ENCODE measurements at places on chromosomes 5 and 9. TPM values are rescaled to one million over a fixed set of nuclear protein-coding genes. Genes with fewer than 3 reads are reported as not detected.

UBE2QL1 gene
- total RNA-seq, result 3.3 TPM

REEP2 gene
- total RNA-seq, result 1.9 TPM

FUT7 gene
- not detected for total RNA-seq

GKAP1 gene
- 13.7 TPM for total RNA-seq

IFNA21 gene
- not detected for total RNA-seq

HAND1 gene
- 0.54 TPM for total RNA-seq

KCTD16 gene
- under 0.01 TPM for total RNA-seq

DNA sequence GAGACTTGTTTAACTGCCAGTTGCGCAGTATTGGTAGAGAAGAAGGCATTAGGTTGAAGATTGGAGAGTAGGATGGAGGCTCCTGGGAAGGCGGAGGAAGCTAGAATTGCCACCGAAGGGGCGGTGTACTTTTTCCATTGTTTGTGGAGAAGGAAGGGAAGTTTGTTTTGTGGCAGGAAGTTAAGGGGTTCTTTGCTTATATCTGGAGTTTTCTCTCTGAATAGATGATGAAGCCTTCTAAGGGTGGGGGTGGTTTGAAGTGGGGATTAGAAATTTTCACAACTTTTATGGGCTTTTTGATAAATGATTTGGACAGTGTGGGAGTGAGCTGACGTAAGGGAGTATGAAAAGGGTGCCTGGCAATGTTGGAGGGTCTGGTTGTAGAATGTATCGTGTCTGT, 59.3 kb downstream of the SNX30 start:
- no peaks in the 10 kb centered on the region for H3K36me3 ChIP-seq
- peaks cover 3% of the 10 kb centered on the region for H3K4me1 ChIP-seq
- no peak overlapping the region for H3K4me3 ChIP-seq
- H3K27me3 ChIP-seq, result no peaks in the 10 kb centered on the region

GRCh38 chr5:122907276-122907675, 61.9 kb downstream of the SNX24 start:
- no peaks in the 10 kb centered on the region for H3K4me1 ChIP-seq
- H3K27me3 ChIP-seq, result no peaks in the 10 kb centered on the region
- H3K4me3 ChIP-seq, result no peak overlapping the region
- DNase-seq, result no peak
- H3K36me3 ChIP-seq, result no peaks in the 10 kb centered on the region

GRCh38 chr9:134304261-134304660, 22.0 kb upstream of the RXRA start:
- H3K36me3 ChIP-seq, result no peaks in the 10 kb centered on the region
- H3K4me1 ChIP-seq, result peaks cover 7% of the 10 kb centered on the region
- H3K4me3 ChIP-seq, result no peak overlapping the region
- H3K27me3 ChIP-seq, result no peaks in the 10 kb centered on the region
- no peak for DNase-seq
- no peak overlapping the region for H3K27ac ChIP-seq

DNA sequence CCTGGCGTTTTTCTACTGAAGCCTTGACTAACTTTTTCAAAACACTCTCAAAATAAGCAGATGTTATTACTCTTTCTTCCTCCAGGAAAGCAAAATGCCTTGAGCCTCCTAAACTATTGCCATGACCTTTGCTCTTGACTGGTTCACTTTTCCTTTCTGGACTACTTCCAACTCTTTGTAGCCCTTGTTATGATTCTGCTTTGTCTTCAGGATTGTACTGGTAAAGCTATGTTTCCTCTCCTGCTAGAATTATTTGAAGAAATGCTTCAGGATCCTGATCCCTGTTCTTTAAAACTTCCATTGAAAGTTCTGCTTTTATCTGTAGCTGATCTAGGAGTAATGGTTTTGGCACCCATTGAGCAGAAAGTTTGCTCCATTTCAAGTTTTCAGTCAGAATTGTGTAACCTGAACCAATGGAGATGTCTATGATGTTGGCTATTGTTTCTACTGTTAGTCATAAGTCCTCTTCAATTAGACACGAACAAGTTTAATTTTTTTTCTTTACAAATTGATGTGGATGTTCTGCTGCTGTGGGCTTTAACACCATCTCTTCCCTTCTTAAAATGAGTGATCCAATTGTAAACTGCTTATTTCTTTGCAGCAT, 1356.4 kb downstream of the EFNA5 start:
- H3K4me3 ChIP-seq, result no peak overlapping the region
- DNase-seq, result no peak
- H3K27me3 ChIP-seq, result no peaks in the 10 kb centered on the region
- no peaks in the 10 kb centered on the region for H3K36me3 ChIP-seq

GRCh38 chr9:37336150-37336549, 86.3 kb upstream of the GRHPR start:
- no peaks in the 10 kb centered on the region for H3K36me3 ChIP-seq
- no peak for DNase-seq
- no peak overlapping the region for H3K27ac ChIP-seq
- H3K4me1 ChIP-seq, result no peaks in the 10 kb centered on the region
- no peak overlapping the region for H3K4me3 ChIP-seq

DNA sequence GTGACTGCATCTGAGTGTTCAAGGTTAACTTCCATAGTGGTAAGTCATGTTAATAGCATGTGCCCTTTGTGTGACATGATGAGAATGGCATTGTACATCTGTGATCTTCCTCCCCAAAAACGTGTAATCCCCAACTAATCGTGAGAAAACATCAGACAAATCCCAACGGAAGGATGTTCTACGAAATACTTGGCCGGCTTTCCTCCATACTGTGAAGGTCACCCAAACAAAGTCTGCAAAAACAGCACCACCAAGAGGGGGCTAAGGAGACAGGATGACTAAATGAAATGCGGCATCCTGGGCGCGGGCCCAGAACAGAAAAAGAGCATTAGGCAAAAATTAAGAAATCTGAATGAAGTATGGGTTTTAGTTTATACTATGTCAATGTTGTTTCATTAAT, 81.8 kb downstream of the MED10 start:
- H3K4me3 ChIP-seq, result no peak overlapping the region
- H3K27ac ChIP-seq, result no peak overlapping the region
- no peak for DNase-seq
- H3K27me3 ChIP-seq, result no peaks in the 10 kb centered on the region
- no peaks in the 10 kb centered on the region for H3K36me3 ChIP-seq

- no peak for DNase-seq
- no peaks in the 10 kb centered on the region for H3K4me1 ChIP-seq
- no peaks in the 10 kb centered on the region for H3K27me3 ChIP-seq
- no peak overlapping the region for H3K4me3 ChIP-seq
- H3K27ac ChIP-seq, result no peak overlapping the region
- peaks cover 57% of the 10 kb centered on the region for H3K36me3 ChIP-seq
Observed at GRCh38 chr5:32379421-32379820, 65.1 kb downstream of the ZFR start.

DNA sequence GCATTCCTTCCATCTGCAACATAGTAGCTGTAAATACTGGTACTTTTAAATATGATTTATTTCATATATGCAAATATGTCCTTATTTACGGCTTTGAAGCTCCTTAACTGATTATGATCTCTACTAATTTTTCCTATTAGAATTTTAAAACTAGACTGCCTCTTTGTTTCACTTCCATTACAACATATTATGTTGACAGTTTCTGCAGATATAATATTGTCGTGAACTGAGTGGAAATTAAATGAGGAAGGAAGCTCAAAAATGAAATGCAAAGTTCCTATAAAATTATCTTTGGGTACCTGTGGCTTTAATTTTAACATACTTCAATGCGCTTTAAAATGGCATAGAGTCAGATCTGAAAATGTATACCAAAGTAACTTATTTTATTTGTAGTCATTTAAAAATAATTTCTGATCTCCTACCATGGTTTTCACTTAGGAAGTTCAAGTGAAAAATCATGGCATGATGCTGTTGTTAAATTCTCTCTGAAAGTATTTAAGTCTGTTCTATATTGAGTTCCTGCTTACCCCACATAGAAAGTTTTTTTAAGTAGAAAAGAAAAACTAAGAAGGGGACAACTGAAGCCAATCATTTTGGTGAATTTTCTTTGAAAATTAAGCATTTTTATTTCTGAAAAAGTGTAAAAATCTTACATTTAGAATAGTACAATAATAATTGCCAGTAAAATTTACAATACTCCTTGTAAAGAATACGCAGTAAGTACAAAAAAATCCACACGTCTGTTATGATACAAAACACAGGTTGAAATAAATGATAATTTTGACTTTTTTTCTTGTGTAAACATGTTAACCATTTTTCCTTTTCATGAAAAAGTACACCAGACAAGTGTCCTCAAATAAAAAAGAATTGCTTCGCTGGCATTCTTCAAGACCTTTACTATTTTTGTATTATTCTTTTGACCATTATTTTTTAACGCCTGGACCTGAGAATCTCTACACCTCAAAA, 2.6 kb downstream of the FOXD1 start:
- DNase-seq, result no peak
- H3K27me3 ChIP-seq, result no peaks in the 10 kb centered on the region
- H3K27ac ChIP-seq, result no peak overlapping the region
- no peaks in the 10 kb centered on the region for H3K36me3 ChIP-seq

DNA sequence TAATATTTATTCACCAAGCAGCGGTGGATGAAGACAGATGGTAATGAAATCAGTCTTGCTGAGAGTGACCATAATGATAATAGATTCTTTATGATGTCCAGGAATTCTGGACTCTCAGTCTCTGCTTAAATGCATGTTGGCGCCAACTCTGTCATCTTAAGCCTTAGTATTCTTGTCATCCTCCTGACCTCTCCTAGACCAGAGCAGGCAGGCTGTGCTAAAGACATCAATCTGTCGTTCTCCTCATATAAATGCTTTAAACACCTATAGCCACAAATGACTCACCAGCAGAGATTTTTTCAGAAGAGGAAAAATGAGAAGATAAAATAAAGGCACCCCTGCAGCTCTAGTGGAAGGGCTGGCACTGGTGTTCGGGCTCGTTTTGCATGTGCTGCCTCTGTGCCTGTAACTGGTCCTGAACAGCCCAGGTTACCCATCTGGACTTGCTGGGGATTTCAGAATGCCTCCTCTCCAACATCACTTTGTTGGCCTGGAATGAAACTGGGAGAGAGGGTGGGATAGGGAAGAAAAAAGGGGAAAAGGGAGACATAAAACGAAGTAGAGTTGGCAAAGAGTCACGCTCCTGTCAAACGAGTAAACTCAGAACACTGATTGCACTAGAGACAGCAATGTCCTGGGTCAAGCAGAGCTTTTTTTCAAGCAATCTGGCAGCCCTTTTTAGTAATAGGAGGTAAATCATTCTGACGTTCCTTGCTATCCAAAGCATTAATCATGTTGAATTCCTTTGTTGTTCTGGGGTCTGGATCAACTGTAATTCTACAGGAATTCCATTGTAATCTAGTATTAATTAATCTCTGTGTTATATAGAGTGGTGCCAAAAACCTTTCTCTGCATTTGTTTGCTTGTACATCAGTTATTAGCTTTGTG, 195.5 kb upstream of the CLINT1 start:
- no peaks in the 10 kb centered on the region for H3K4me1 ChIP-seq
- no peak overlapping the region for H3K27ac ChIP-seq

- H3K36me3 ChIP-seq, result no peaks in the 10 kb centered on the region
- no peak overlapping the region for H3K27ac ChIP-seq
- H3K27me3 ChIP-seq, result no peaks in the 10 kb centered on the region
- DNase-seq, result no peak
- H3K4me3 ChIP-seq, result no peak overlapping the region
Observed at GRCh38 chr5:146079695-146080373, 25.5 kb downstream of the PLAC8L1 start.

GRCh38 chr9:107283623-107284616, 841 bp downstream of the RAD23B start:
- H3K27ac ChIP-seq, result peak overlapping the region; percentile 99
- H3K36me3 ChIP-seq, result no peaks in the 10 kb centered on the region
- peak; percentile 69 for DNase-seq
- H3K27me3 ChIP-seq, result no peaks in the 10 kb centered on the region
- H3K4me3 ChIP-seq, result peak overlapping the region; percentile 98
- H3K4me1 ChIP-seq, result peaks cover 16% of the 10 kb centered on the region

- no peaks in the 10 kb centered on the region for H3K36me3 ChIP-seq
- no peaks in the 10 kb centered on the region for H3K27me3 ChIP-seq
- no peak for DNase-seq
- no peaks in the 10 kb centered on the region for H3K4me1 ChIP-seq
- H3K4me3 ChIP-seq, result no peak overlapping the region
- no peak overlapping the region for H3K27ac ChIP-seq
Observed at GRCh38 chr5:171848006-171848405, 62.4 kb downstream of the SMIM23 start.

GRCh38 chr5:61401726-61402125, 69.7 kb downstream of the ZSWIM6 start:
- peaks cover 15% of the 10 kb centered on the region for H3K4me1 ChIP-seq
- H3K27ac ChIP-seq, result no peak overlapping the region
- no peaks in the 10 kb centered on the region for H3K36me3 ChIP-seq
- no peaks in the 10 kb centered on the region for H3K27me3 ChIP-seq
- no peak for DNase-seq
- H3K4me3 ChIP-seq, result no peak overlapping the region
